Natural killer cell (primary cell): ENCODE measurements at places on chromosomes 16 and 17. TPM values are rescaled to one million over a fixed set of nuclear protein-coding genes. Genes with fewer than 3 reads are reported as not detected.

The SOX9 gene
- total RNA-seq = not detected

The PHOSPHO1 gene
- not detected for total RNA-seq

The MARF1 gene
- total RNA-seq = 127 TPM

The POLR2A gene
- total RNA-seq = 515 TPM

The NPIPB6 gene
- not detected for total RNA-seq

The MAP2K3 gene
- 165 TPM for total RNA-seq

The ANKFN1 gene
- not detected for total RNA-seq
